ENCODE measurements at places on chromosomes 16 and 17.

DNA sequence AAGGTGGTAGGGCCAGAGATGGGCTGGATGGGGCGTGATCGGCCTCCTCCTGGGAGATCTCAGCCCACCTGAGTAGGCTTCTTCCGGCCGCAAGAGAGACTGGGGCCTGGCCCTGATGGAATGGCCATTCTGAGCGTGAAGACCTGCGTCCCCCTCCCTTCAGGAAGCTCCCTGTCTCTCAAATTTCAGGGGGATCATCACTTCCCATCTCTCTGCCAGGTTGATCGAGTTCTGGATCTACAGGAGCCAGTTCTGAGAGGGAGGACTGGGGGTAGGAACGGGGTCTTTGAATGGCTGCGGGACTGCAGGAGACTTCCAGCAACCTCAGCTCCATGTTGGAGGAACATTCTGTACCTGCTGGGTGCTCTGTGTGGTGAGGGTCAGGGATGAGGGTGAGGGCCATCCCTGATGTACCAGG is 9.3 kb upstream of the GSDMA start:
- DNase-seq = no peak
- no peaks in the 10 kb centered on the region for H3K4me1 ChIP-seq
- no peaks in the 10 kb centered on the region for H3K36me3 ChIP-seq
- H3K4me3 ChIP-seq = peak overlapping the region; percentile 20

DNA sequence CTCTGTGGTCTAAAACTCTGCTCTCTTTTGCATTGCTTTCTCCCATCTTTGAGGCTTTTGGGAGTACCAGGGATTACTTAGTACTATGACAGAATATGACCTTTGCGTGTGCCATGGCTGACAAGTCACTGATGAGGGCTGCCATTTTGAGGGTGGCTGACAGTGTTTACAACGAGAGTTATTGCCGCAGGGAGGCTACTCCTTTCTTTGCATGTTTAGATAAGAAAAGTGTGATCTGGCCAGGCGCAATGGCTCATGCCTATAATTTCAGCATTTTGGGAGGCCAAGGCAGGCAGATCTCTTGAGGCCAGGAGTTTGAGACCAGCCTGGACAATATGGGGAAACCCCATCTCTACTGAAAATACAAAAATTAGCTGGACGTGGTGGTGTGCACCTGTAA is 77.5 kb downstream of the GSG1L start:
- H3K4me3 ChIP-seq = no peak overlapping the region
- H3K27me3 ChIP-seq = no peaks in the 10 kb centered on the region
- no peak overlapping the region for H3K27ac ChIP-seq
- DNase-seq = no peak

- peaks cover 53% of the 10 kb centered on the region for H3K4me1 ChIP-seq
- DNase-seq = peak; percentile 22
- H3K4me3 ChIP-seq = no peak overlapping the region
Observed at GRCh38 chr17:29148257-29148789, 31.9 kb downstream of the MYO18A start.

DNA sequence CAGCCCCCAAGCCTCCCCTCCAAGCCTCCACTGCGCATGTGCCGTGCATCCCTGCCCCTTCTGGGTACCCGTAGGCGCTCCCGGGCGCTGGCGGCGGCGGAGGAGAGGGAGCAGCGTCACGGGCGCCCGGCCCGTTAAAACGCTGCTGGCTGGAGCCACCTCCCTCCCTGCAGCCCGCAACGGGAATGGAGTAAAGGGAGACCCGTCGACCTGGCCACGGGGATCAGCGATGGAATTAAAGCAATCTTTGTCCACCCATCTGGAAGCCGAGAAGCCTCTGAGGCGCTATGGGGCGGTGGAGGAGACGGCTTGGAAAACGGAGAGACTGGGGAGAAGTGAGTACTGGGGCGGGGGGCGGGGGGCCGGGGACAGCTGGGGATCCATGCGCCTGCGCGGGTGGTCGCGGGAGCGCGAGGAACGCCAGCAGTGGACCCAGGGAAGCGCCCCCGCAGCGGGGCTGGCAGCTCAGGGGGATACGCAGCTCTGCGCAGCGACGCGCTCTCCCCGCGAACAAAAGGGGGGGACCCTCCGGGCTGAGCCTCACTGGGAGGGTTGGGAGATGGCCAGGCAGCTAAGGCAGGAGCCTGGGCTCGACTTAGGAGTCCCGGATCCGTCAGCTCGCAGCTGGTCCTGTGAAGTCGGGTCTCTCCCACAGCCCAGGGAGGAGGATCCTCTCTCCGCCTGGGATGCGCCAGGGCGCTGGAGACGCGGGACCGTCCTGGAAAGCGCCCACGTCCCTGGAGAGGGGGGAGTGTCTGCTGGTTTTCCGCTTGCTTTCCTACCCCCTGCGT is at the start of gene BMERB1:
Gene BMERB1 (plus strand): TSS at position 164 of the 791 bp plus-strand sequence. CDS start 66 bp downstream, at position 230.
- H3K27me3 ChIP-seq = peaks cover 21% of the 10 kb centered on the region
- no peaks in the 10 kb centered on the region for H3K36me3 ChIP-seq
- H3K4me1 ChIP-seq = peaks cover 4% of the 10 kb centered on the region
- peak; percentile 82 for DNase-seq
- H3K27ac ChIP-seq = no peak within 1 kb of the TSS

- H3K4me3 ChIP-seq = no peak overlapping the region
- DNase-seq = no peak
- no peaks in the 10 kb centered on the region for H3K4me1 ChIP-seq
- H3K27me3 ChIP-seq = peaks cover 60% of the 10 kb centered on the region
Observed at GRCh38 chr17:39861235-39861634, 2.9 kb downstream of the IKZF3 start.

GRCh38 chr16:48558371-48558841 is 51.6 kb downstream of the N4BP1 start:
- H3K27me3 ChIP-seq = no peaks in the 10 kb centered on the region
- H3K36me3 ChIP-seq = peaks cover 8% of the 10 kb centered on the region
- H3K27ac ChIP-seq = peak overlapping the region; percentile 26
- DNase-seq = no peak

GRCh38 chr17:1484676-1485422 is 7.6 kb downstream of the MYO1C start:
- H3K4me1 ChIP-seq = peaks cover 5% of the 10 kb centered on the region
- H3K36me3 ChIP-seq = peaks cover 7% of the 10 kb centered on the region
- H3K4me3 ChIP-seq = peak overlapping the region; percentile 84
- no peaks in the 10 kb centered on the region for H3K27me3 ChIP-seq
- peak overlapping the region; percentile 99 for H3K27ac ChIP-seq
- DNase-seq = peak; percentile 62

DNA sequence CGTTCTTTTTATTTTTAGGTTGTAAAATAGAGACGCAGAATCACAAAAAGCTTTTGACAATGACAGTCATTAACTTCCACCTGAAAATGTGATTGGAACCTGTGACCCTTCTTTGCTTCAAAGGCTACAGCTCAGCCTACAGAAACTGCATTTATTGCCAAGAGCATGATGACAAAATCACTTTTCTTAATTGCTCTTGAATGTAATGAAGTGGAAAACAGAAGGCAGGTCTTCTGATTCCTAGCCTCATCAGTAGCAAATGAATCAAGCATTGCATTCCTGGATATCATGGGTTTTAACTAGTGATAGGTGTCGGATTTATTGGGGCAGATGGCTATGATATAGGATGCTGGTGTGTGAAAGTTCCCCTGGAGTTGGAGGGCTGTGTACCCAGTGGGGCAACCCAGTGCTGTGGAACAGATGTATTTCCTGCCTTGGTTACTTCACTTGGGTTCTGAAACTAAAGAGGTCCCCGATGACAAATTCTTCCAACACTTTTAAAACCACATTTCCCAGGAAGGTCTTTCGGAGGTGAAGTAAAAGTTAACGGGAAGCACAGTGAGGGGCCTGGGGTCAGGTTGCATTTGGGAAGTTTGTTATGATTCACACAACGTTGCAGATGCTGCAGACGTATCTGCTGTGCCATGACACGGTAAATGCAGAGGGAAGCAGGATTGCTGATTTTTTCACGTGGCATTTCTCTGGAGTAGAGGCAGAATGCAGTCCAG is 127.5 kb downstream of the HS3ST3A1 start:
- DNase-seq = no peak
- no peak overlapping the region for H3K27ac ChIP-seq
- H3K4me3 ChIP-seq = no peak overlapping the region
- H3K27me3 ChIP-seq = no peaks in the 10 kb centered on the region

DNA sequence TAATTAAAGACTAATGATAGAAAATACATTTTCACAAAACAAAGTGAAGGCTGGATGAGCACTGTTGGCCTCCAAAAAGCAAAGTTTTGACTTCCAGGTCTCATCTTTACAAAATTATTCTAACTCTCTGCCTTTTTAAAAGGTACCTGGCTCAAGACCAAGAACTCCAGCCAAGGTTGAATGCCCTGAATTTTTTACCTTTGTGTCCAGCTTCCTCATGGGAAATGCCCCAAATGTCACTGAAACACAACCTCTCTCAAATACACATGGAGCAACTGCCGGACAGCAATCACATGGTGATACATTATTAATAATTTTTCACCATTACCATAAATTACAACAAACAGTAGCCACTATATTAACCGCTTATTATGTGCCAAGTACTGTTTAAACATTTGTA is 32.2 kb downstream of the ADAMTS18 start:
- no peak overlapping the region for H3K27ac ChIP-seq
- H3K36me3 ChIP-seq = no peaks in the 10 kb centered on the region
- H3K27me3 ChIP-seq = no peaks in the 10 kb centered on the region
- H3K4me3 ChIP-seq = no peak overlapping the region

DNA sequence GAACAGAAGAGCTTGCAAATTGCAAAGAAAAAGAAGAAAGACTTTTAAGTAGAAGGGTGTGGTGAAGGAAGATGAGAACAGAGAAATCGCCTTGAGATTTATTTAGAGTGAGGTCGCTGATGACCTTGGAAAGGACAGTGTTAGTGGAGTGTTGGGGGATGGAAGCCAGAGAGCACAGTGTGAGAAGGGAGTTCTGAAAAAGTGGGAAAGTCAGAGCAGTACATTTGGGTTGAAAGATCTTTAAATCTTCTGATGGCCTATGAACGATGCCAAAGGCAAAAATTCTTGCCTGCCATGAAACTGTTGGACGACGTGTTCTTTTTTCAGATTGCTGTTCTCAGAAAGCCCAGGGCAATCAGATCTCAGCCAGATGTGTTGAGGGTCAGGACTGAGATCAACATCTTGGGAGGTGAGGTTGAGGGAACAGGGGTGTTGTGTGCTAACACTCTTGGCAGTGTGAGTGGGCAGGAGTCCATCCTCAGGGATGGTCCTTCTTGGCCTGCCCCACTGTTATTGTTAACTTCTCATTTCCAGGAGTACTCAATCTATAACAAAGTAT is 330.1 kb downstream of the MAP2K6 start:
- no peak overlapping the region for H3K27ac ChIP-seq
- H3K4me3 ChIP-seq = no peak overlapping the region
- DNase-seq = no peak
- H3K27me3 ChIP-seq = no peaks in the 10 kb centered on the region
- H3K4me1 ChIP-seq = no peaks in the 10 kb centered on the region

- H3K27ac ChIP-seq = no peak overlapping the region
- DNase-seq = no peak
- H3K4me3 ChIP-seq = no peak overlapping the region
- peaks cover 4% of the 10 kb centered on the region for H3K27me3 ChIP-seq
- H3K36me3 ChIP-seq = no peaks in the 10 kb centered on the region
- H3K4me1 ChIP-seq = peaks cover 12% of the 10 kb centered on the region
Observed at GRCh38 chr17:74452841-74453661, 13.4 kb upstream of the CD300A start.

DNA sequence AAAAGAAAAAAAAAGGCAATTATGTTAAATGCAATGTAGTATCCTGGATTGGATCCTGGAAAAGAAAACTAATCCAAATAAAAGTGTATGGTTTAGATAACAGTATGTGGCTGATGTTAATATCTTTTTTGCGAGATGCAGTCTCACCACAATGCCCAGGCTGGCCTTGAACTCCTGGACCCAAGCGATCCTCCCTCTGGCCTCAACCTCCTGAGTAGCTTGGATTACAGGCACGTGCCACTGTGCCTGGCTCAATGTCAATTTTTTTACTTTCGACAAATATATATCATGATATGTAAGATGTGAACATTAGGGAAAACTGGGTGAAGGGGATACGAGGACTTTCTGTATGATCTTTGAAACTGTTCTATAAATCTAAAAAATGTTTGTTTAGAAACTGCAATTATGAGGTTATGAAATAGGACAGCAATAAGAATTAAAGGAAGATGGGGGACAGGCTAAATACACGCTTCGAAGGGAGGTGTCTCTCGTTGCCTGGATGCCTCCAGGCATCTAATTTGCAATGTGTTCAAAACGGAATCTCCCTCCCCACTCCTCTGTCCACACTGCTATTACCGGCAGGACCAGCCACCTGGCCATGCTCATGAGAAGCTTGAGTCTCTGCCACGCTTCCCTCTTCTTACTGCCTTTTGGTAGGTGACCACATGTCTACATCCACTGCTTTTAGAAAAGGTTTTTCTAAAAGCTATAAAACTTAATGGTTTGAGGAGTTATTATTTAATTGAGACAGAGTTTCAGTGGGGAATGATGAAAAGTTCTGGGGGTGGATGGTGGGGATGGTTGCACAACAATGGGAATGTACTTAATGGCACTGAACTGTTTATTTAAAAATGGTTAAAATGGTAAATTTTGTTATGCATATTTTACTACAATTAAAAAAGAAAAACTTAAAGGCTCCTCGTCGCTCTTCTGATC is 15.2 kb downstream of the UBE2O start:
- no peaks in the 10 kb centered on the region for H3K27me3 ChIP-seq
- no peaks in the 10 kb centered on the region for H3K36me3 ChIP-seq
- H3K4me1 ChIP-seq = peaks cover 23% of the 10 kb centered on the region
- DNase-seq = no peak
- H3K27ac ChIP-seq = no peak overlapping the region

- H3K36me3 ChIP-seq = no peaks in the 10 kb centered on the region
- peak overlapping the region; percentile 18 for H3K4me3 ChIP-seq
- no peak overlapping the region for H3K27ac ChIP-seq
- H3K4me1 ChIP-seq = no peaks in the 10 kb centered on the region
Observed at GRCh38 chr16:71426069-71426879, 15.6 kb downstream of the TLE7 start.

DNA sequence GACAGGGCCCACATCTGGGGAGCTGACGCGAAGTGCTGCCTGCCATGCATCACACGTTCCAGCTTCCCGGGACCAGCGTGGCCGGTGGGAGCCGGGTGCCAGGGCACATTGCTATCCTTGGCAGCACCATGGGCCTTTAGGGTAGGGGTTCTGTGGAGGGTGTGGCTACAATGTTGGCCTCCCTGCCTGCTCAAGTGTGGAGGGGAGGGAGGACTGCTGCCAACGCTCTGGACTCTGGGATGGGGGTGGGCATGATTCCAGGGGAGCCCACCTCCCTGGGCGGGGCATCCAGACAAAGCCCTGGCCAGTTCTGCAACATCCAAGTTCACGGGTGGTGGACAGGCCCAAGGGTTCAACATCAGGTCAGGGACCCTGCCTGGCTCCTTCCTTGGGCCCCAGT is 13.9 kb downstream of the GRB7 start:
- no peak overlapping the region for H3K4me3 ChIP-seq
- DNase-seq = no peak
- H3K27ac ChIP-seq = no peak overlapping the region
- H3K4me1 ChIP-seq = peaks cover 18% of the 10 kb centered on the region

GRCh38 chr16:69266334-69267063 is 44.7 kb upstream of the VPS4A start:
- H3K36me3 ChIP-seq = peaks cover 11% of the 10 kb centered on the region
- H3K4me1 ChIP-seq = no peaks in the 10 kb centered on the region
- no peak for DNase-seq
- no peak overlapping the region for H3K4me3 ChIP-seq

Data from cardiac muscle cell (in vitro differentiated cells and primary cell).